ENCODE measurements at places on chromosomes 1 and 21.
A peak's percentile ranks its signal among the peaks of the same experiment; 100 is the strongest.

GRCh38 chr1:14495381-14495780 is 103.1 kb upstream of the KAZN start:
- no peak for DNase-seq

GRCh38 chr1:26279456-26280332 is at the start of gene SH3BGRL3:
TSS of gene SH3BGRL3 (plus strand) at chr1:26280086. CDS start at chr1:26280156, 70 bp downstream.
- DNase-seq, result peak; percentile 90

- DNase-seq, result no peak
Measured at GRCh38 chr1:232037774-232038388, 411.3 kb downstream of the DISC1 start.

GRCh38 chr1:183609313-183609712 is 19.1 kb upstream of the NCF2 start:
- DNase-seq, result peak; percentile 66

GRCh38 chr1:23779826-23780371 is 1.7 kb downstream of the PITHD1 start:
- DNase-seq, result no peak

DNA sequence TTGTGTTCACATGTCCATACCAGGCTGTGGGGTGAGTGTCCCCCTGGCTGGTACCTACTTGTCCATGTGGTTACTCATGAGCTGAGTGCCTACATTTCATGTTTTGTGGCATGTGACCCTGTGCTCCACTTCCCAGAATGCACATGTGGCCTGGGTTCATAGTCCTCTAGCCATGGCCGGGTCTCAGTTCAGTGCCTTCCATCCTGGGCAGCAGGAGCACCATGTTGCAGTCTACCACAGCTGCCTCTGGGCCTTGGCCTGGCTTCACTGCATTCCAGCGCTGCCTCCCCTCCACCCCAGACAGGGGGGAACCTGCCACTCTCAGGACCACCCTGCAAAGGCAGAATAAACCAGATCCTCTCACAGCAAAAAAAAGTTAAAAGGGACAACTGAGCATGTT is 5.5 kb downstream of the CEPT1 start:
- DNase-seq, result no peak

- no peak for DNase-seq
Measured at GRCh38 chr1:216691710-216692109, 31.5 kb downstream of the ESRRG start.

GRCh38 chr21:29604076-29604475 is 305.4 kb downstream of the BACH1 start:
- DNase-seq, result no peak

- no peak for DNase-seq
Measured at GRCh38 chr1:7702365-7702764, 68.7 kb upstream of the VAMP3 start.

DNA sequence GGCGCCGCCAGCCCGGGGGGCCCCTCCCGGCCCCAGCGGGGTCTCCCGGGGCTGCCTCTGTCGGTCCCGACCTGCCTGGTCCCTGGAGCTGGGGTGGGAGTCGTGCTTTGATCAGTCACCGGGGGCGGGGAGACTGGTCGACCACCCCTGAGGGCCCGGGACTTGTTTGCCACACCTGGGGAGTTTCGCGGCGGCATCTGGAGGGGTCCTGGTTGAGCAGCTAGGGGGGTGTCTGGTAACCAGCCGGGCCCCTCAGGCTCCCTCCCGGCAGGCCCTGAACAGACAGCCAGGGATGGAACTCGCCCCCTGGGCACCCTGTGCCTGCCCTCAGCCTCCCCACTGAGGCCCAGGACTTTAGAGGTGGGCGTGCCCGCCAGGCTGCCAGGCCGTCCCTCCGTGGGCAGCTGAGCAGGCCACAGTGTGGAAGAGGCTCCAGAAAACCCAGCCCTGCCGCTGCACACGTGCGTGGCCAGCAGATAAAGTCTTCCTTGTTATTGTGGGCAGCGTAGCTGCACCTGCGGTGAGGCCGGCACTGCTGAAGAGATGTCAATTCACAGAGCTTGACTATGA is 13.3 kb upstream of the SAMD11 start:
- peak; percentile 30 for DNase-seq

DNA sequence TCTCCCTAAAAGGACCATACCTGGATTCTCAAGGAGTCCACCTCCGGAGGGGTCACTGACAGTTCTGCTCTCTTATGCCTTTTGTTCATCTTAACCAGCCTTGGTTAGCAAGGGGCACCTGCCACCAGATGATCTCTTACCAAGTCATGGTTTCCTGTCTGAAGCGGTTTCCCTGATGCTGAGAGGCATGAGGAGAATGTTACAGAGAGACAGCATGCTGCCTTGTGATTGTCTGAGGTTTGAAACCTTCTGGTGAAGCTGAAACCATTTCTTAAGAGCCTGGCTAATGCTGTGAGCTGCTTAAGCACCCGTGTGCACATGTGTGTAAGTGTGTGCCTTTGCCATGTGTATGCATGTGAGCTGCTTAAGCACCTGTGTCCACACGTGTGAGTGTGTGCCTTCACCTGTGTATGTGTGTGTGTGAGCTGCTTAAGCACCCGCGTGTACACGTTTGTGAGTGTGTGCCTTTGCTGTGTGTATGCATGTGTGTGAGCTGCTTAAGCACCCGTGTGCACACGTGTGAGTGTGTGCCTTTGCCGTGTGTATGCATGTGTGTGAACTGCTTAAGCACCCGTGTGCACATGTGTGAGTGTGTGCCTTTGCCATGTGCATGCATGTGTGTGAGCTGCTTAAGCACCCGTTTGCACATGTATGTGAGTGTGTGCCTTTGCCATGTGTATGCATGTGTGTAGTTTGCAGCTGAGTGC is 136.4 kb upstream of the COL6A1 start:
- DNase-seq, result no peak

DNA sequence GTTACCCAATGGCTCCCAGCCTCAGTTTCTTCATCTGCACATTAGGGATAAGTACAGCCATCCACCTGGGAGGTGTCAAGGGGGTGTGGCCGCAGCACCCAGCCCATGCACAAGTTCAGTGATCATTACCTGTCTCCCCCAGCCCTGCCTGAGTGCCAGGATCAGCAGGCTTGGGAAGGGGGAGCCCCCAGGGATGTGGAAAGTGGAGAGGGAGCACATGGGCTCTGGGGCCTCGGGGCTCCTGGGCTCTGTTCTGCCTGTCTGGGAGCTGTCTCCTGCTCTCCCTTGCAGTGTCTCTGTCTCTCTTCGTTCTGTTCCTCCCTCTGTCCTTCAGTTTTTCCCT is 10.8 kb upstream of the PADI1 start:
- no peak for DNase-seq

DNA sequence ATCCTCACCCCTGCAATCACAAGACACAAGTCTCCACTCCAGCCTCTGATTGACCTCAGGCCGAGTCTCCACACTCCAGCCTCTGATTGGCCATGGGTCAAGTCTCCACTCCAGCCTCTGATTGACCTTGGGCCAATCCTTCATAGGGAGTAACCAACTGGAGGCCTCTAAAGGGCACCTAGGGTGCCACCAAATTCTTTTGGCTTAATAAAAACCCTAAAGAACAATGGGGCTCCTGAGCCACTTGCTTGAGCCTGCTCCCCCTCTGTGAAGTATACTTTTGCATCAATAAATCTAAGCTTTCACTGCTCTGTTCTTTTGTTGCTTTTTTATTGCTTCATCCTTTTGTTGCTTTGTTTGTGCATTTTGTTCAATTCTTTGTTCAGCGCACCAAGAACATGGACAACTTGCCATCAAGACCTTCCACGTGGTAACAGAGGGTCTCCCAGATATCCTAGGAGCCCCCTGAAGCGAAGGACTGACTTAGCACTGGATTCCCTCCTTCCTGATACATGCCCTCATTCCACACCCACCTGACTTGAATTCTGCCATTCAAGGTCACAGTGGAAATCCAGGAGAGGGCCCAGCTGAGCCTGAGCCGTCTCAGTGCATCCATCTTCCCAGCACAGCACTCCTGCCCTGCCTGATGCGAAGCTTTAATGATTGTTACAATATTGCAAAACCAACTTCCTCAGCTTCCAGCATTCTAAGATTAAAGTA is 152.9 kb downstream of the NPHP4 start:
- no peak for DNase-seq

DNA sequence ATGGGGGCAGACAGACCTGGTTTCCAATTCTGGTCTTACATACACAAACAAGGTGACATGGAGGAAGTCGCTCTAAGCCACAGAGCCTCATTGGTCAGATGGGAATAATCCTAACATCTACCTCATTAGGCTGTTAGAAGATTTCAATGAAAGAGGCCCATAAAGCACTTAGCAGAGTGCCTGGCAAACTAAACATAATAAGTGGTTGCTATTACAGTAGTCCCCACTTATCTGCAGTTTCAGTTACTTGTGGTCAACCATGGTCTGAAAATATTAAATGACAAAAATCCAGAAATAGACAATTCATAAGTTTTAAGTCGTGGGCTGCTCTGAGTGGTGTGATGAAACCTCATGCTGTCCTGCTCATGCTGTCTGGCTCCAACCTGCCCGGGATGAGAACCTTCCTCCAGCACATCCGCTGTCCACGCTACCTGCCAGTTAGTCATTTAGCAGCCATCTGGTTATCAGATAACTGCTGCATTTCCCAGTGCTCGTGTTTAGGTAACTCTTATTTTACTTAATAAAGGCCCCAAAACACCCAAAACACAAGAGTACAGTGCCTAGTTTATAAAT is 112.3 kb downstream of the DDX20 start:
- no peak for DNase-seq

DNA sequence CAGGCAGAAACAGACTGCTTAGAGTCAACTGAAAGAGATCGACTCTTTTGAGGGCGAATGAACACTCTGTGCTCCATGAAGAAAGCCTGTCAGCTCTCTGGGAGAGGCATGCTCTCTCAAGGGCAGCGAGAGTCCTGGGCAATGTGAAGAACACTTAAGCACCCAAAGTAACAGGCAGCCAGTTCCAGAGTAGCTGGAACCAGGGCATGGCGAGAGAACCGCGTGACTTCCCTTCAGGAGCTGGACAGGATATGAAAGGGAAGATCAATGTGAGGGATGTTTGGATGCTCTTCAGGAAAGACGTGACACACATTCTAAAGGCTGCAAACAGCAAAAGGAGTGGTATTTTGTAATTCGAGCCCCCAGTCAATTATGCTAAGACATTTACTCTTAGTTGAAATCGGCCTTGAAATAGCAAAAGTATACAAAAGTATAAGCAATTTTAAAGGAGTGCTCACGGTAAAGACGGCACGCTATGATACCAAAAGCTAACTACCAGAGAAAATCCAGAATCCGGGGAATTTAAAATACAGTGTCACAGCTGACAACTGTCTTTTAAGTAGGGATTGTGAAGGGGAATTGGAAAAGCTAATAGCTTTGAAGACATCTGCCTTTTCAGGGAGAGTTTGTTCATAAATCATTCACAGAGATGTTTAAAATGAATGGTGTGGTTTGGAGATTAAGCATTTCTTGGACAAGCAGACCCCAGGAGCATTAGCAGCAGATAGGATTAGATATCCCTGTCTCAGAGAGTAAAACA is 20.8 kb downstream of the ADAMTS5 start:
- DNase-seq, result no peak

- DNase-seq, result no peak
Measured at GRCh38 chr1:183276386-183277080, 90.5 kb downstream of the LAMC2 start.

GRCh38 chr1:89882348-89883029 is 61.7 kb downstream of the LRRC8D start:
- DNase-seq, result no peak

- DNase-seq, result no peak
Measured at GRCh38 chr1:239558991-239559390, 172.6 kb downstream of the CHRM3 start.

DNA sequence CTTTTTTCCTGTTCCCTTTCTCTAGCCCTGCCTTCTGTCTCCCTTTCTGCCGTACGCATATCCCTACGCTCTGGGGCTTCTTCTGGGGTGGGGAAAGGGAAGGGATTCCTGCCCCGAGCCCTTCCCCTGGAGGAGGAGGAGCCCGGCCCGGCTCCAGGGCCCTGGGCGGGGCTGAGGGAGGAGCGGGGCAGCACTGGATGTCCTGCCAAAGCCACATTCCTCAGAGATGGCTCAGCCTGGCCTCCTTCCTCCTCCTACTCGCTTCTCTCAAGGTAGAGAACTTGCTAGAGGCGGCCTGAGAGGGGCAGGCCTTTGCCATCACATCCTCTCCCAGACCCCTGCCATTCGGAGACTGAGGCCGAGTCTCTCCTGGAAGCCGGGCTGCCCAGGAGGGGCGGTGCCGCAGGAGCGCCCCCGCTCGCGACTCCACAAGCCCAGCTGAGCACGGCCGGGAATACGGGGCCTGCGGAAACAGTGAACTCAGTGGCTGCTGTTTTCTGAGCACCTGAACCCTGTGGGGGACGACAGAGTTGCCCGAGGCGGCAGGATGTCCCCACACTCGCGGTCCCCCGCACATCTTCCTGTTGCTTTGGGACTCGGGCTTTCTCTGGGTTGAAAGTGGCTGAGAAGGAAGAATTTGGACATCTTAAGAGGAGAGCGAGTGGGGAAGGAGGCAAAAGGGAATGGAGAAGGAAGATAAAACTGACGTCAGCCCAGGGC is 12.2 kb downstream of the ADAMTSL4 start:
- DNase-seq, result peak; percentile 74
